Breast epithelium (tissue), 4 donors: ENCODE measurements at places on chromosomes 3 and 15. TPM values are rescaled to one million over a fixed set of nuclear protein-coding genes. Genes with fewer than 3 reads are reported as not detected.

The SLC26A6 gene
- total RNA-seq = 21.6 TPM

The C2CD4A gene
- not detected for total RNA-seq

DNA sequence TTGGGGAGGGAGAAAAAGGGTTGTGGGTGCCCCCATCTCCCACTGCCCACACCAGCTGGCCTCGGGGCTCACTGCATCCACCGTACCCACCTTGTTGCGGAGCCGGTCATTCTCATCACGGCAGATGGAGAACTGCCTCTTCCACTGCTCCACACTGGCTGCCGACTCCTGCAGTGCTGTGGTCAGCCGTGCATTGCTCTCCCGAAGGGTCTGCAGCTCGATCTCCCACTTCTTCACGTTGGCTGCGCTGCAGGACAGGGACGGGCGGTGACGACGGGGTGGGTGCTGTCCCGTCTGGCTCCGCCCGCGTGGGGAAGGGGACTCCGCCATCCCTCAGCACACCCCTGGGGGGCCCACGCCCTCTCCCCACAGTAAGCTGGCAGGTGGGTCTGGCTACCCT is 45.1 kb downstream of the WHAMM start:
- DNase-seq = peak; percentile 7
- H3K27ac ChIP-seq = no peak overlapping the region
- no peaks in the 10 kb centered on the region for H3K4me1 ChIP-seq
- no peaks in the 10 kb centered on the region for H3K36me3 ChIP-seq
- H3K27me3 ChIP-seq = no peaks in the 10 kb centered on the region
- H3K4me3 ChIP-seq = no peak overlapping the region

DNA sequence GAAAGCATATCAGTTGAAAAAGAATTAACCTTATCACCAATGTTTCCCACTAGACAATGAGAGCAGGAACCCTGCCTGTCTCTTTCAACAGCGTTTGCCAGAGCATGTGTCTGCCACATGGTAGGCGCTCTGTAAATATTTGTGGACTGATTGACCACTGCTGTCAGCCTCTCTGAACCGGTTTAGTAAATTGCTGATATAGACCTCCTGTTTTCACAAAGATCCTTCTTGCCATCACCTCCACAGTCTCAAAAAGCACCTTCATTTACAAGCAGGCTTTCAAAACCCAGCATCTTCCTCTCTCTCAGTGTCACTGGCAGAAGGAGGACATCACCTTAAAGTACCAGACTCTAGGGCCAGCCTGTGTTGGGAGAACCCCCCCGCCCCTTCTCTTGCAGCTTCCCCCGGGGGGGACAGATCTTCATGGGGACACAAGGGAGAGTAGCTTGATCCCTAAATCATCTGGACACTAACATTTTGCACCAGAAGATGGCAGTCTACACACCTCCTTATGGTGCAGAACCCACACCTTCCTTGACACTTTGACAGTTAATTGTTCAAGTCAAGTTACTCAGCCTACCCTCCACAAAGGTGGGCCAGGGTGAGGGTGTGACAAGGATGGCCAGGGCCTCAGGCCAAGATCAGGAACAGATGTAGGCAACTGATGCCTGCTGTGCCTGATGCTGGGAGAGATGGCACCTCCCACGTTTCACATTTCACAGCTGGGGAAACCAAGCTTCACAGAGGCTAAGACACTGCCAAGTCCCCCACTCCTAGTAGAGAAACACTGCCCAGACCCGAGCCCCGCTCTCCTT is 37.8 kb upstream of the USP3 start:
- DNase-seq = no peak
- no peak overlapping the region for H3K4me3 ChIP-seq
- H3K4me1 ChIP-seq = no peaks in the 10 kb centered on the region
- H3K36me3 ChIP-seq = no peaks in the 10 kb centered on the region
- no peak overlapping the region for H3K27ac ChIP-seq

GRCh38 chr3:69948246-69948862 is 51.2 kb upstream of the SAMMSON start:
- H3K27me3 ChIP-seq = no peaks in the 10 kb centered on the region
- no peak overlapping the region for H3K4me3 ChIP-seq
- H3K36me3 ChIP-seq = no peaks in the 10 kb centered on the region

GRCh38 chr15:71545223-71545760 is 265.1 kb upstream of the NR2E3 start:
- H3K27me3 ChIP-seq = no peaks in the 10 kb centered on the region
- no peak overlapping the region for H3K27ac ChIP-seq
- no peak for DNase-seq
- no peaks in the 10 kb centered on the region for H3K4me1 ChIP-seq

DNA sequence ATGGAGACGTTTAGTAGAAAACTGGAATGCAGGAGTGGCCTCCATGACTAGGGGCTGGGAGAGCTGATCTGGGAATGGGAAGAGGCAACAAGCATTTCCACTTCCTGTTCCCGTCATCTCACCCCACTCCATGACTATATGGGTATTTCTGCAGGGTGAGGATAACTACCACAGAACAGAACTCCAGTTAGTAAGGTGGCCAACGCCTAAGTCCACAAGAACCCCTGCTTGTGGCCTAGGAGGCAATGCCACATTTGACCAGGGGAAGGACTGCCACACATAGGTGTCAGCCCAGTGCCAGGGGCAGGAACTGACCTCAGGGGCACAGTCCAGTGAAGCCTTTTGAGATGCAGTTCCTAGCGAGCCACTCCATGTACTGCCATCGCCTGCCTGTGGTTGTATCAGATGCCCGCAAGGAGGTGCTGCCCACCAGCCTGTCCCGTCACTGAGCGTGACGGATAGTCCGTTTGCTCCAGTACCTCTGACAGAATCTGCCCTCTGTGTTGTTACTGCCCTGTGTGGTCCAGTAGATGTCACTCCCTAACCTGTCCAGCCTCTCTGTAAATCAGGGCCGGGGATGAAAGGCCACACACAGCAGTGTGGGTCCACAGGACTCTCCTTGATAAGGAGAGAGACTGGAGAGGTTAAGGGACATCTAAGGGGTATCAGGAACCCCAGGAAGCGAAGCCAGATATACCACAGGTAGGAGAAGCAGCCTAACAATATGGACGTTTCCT is 3.5 kb upstream of the MTFMT start:
- H3K4me3 ChIP-seq = no peak overlapping the region
- no peak for DNase-seq
- no peaks in the 10 kb centered on the region for H3K27me3 ChIP-seq
- H3K4me1 ChIP-seq = peaks cover 7% of the 10 kb centered on the region
- H3K36me3 ChIP-seq = no peaks in the 10 kb centered on the region
- no peak overlapping the region for H3K27ac ChIP-seq

GRCh38 chr15:28122038-28122949 is 23.2 kb upstream of the OCA2 start:
- no peaks in the 10 kb centered on the region for H3K27me3 ChIP-seq
- DNase-seq = no peak
- no peak overlapping the region for H3K4me3 ChIP-seq
- H3K36me3 ChIP-seq = no peaks in the 10 kb centered on the region
